Stimulated activated CD8-positive, alpha-beta memory T cell treated with anti-CD3 and anti-CD28 coated beads, Interleukin-2, amount 100 ng/mL, for 1 hour (primary cell): ENCODE measurements at places on chromosomes 4 and X.

GRCh38 chrX:14899607-14900006 lies 26.4 kb downstream of the MOSPD2 start:
- no peak for DNase-seq

GRCh38 chrX:153353416-153353815 lies 19.5 kb downstream of the ZNF275 start:
- no peak for DNase-seq

DNA sequence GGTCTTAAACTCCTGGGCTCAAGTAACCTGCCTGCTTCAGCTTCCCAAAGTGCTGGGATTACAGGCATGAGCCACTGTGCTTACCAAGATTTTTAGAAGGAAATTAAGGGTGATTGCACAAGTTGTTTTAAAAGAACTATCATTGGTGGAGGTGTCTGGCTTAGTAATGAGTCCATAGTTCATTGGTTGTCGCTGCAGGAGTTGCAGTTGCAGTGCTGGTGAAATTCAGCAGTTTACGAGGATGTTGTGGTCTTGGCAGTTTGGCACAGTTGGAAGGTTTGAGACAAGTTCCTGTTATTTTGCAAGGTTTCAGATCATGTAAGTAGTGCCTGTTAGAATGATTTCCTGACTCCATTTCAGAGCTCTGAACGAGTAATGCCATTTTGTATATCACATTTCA lies 48.1 kb downstream of the RAB40AL start:
- DNase-seq = no peak

DNA sequence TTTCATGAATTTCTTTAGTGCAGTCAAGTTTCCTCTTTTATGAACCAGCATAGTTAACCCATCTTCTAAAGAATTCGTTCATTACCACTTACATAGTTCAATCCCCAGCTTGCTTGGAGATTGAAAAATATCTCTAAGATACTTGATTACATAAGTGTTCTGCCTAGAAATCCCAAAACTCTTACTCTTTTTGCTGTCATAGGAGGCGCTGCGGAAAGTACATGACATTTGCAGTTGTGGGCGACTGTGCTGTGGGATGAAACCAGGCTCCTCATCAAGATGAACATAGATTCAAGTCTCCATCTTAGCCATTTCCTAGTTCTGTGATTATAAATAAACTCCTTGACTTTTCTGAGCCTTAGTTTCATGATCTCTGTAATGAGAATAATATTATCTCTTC lies 107.1 kb upstream of the SORBS2 start:
- DNase-seq = no peak

DNA sequence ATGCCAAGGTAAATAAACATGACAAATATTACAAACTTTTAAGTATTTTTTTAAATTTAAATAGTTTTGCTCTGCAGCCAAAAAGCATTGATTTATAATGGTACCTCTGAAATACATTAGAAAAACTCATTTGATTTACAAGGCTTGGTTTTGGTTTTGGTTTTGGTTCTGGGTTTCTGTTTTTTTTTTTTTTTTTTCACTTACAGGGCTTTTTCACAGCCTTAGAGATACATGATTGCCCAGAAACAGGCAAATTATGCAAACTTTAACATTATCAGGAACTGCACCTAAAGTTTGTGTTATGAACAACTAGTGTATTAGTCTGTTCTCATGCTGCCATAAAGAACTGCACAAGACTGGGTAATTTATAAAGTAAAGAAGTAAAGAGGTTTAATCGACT lies 196.4 kb upstream of the DDX53 start:
- no peak for DNase-seq
